Right forelimb (tissue), 1 donor: ENCODE measurements at places on chromosomes 1 and 21.
A peak's percentile ranks its signal among the peaks of the same experiment; 100 is the strongest.

GRCh38 chr1:27045973-27046558 lies 33.4 kb upstream of the TENT5B start:
- DNase-seq: peak; percentile 79

DNA sequence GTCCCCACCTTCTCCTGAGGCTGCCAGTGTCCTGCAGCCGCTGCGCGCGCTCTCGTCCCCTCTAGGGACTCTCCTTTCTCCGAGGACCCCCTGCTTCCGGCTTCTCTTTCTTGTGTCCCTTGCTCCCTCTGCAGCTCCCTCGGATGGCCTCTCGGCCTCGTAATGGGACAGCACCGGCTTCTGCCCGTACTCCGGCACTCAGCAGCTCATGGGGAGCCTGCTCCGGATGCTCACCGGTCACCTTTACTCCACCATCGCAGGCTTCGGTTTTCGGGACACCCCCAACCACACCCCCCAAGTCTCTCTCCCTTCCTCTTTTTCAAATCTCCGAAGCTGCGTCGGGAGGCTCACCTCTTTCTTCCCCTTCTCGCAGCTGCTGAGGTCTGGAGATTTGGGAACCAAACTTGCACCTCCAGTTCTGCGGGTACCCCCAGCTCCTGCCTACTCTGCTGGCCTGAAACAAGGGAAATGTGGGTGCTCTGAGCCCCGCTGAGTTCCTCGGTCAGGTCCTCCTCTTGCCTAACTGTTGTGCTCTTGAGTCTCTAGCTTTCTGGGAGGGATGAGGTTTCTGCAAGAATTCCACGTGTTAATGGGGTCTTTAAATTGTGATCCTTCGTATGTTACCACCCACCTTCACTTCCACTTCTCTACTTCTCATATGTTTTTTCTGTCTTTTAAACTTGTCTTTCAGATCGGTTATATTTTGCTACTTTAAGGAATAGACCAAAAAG lies 930 bp downstream of the CDC14A start:
- DNase-seq: no peak

- DNase-seq: no peak
Observed at GRCh38 chr1:244431166-244431565, 20.5 kb downstream of the ADSS2 start.

GRCh38 chr1:215084621-215085020 lies 2.1 kb downstream of the KCNK2 start:
- no peak for DNase-seq

- DNase-seq: no peak
Observed at GRCh38 chr1:183983371-183984105, 54.0 kb downstream of the COLGALT2 start.

DNA sequence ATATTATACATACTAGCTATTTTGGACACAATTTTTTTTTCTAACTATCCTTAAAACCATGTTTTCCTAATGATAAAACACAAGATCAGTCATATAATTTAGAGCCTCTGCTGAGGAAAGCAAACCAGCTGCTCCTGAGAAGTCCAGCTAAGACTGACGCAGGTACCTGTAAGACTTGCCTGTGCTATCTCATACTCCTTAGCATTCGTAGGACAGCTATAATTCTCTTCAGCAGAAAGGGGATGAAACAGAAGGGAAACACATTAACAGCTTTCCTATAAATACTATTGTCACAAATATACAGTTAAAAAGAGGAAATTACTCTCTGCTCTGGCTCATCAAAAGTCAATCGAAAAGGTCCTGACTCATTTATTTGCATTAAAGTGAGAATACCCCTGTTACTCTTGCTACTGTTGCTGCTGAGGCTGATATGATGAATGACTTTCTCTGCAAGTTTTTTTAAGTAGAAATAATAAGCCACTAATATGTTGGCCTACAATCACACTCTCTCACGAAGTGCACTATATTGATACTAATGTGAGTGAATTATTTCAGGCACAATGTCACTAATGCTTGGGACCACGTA lies 757.1 kb downstream of the KCNT2 start:
- DNase-seq: no peak

DNA sequence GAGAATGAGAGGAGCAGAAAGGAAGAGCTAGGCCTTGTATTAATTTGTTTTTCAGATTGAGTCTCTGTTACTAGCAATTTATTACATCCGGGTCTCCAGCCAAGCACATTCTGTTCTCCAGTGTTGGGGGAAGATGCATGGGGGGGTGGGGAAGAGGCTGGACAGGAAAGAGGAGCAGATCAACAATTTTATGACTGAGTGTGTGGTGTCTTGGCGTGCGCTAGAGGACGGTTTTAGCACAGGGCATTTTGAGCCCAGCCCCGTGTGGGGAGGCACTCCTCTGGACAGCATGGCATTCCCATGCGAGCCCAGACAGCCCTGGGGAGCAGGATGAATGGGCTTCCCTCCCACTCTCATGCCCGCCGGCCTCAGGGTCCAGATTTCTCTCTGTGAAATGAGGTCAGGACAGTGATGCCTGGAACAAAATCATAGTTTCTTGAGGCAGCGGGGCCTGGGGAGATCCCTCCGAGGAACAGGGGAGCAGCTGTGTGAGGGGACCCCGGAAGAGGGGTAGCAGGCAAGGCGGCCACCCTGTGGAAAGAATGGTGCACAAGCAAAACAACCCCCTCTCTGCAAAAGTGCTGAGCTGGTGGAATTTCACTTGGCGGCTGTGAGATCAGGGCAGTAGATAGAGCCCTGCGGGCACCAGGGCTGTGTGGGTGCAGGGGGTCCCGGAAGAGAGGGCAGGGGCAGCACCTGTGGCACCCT lies 16.3 kb downstream of the SOX13 start:
- peak; percentile 54 for DNase-seq

GRCh38 chr1:83815330-83815729 lies 183.6 kb downstream of the TTLL7 start:
- DNase-seq: peak; percentile 61

GRCh38 chr1:37477198-37477931 lies 3.0 kb downstream of the ZC3H12A start:
- no peak for DNase-seq

- no peak for DNase-seq
Observed at GRCh38 chr1:156857532-156857931, 1.4 kb downstream of the INSRR start.

DNA sequence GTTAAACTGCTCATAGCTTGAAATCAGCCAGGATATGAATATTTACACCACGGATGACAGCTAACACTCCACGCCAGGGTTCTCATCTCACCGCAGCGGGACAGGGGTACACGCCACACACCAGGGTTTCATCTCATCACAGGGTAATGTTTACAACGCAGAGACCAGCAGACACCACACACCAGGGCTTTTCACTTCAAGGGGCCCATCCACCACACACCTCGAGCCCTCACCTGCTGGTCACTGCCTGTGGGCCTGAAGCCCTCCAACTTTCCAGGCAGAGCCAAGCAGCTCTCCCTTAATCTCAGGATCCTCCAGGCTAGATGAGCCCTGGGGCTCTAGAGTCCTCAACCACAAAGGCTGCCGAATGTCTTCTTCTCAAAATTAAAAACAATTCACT lies 1.3 kb upstream of the KRTAP10-12 start:
- DNase-seq: no peak

- DNase-seq: no peak
Observed at GRCh38 chr1:61093525-61094137, 11.3 kb downstream of the NFIA start.

- no peak for DNase-seq
Observed at GRCh38 chr1:101723415-101723814, 273.3 kb downstream of the OLFM3 start.

- no peak for DNase-seq
Observed at GRCh38 chr1:51945591-51945990, 44.9 kb downstream of the RAB3B start.

DNA sequence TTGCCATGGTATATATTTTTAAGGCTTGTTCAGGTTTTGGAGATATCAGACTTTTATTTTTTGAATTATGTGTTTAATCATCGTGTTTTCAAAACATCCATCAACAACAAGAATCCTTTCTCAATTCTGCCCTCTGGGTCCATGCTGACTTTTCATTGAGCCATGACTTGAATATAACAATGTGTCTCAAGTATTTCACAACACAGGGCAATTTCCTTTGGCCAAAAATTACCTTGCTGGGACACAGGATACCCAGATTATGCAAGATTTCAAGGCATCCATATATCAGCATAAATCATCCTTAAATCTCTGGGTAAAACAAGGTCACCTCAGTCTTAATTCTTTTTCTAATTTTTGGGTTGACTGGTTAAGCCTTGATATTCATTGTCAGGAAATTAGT lies 411.2 kb upstream of the USP24 start:
- DNase-seq: no peak

DNA sequence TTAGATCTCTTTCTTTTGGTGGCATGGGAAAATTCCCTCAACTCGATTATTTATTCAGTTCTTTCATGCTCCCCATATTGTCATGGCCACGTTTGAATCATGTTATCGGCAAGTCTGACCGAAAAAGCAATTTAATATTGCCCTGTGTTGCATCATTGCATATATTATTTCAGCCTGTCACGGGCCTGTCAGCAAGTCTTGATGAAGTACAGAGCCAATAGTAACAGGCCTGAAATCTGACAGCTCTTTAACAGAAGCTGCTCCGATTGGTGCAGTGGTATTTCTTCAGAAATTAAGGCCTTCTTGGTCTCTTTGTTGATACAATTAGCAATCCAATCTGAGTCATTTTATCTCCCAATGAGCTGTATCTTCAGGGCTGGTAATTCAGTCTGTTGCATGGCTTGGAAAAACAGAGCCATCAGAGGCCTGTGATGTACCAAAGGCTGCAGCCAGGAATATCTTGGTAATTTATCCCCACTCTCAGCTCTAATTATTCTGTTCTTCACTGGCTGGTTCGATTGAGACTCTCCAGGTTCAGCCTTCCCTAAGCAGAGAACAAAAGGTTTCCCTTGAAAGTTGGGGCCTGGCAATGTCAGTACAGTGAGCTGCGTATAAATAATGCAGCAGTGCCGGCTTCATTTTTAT lies 149.5 kb downstream of the FGGY start:
- no peak for DNase-seq

- peak; percentile 77 for DNase-seq
Observed at GRCh38 chr1:37434292-37435225, 39.8 kb upstream of the ZC3H12A start.

- DNase-seq: no peak
Observed at GRCh38 chr1:233933339-233933738, 28.9 kb downstream of the SLC35F3 start.

DNA sequence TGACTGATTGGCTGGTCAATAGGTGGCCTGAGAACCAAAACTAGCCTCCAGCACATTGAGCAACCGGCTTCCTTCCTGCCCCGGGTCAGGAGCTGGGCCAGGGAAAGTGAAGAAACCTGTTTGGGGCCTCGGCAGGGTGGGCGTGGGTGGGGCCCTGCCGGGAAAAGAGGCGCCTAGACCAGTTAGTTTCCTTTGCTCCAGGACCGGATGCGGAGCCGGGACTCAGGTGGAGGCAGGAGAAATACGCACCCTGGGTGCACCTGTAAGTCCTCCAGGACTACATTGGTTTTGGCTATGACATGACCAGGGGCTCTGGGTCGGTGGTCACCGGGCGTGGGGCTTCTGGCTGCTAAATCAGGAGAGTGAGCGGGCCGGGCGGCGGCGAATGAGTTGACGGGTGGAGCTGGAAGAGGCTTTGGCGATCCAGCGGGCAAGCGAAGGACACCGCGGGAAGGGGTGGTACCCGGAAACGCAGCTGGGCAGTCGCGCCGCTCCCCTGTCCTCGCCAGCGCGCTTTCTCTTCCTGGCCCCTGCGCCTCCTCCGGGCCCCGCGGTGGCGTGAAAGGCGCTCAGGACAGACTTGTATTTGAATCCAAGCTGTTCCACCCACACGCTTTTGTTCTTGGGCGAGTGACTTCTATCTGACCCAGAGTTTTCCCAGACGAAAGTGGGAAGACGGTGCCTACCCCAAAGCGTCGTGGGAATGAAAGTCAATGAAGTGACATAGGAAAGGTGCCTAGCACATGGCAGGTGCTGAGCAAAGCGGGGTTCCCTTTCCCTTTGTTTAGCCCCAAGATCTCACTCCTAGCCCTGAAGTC lies 30.6 kb upstream of the JUN start:
- peak; percentile 70 for DNase-seq

GRCh38 chr1:67664048-67664447 lies 21.0 kb upstream of the GADD45A start:
- DNase-seq: no peak

DNA sequence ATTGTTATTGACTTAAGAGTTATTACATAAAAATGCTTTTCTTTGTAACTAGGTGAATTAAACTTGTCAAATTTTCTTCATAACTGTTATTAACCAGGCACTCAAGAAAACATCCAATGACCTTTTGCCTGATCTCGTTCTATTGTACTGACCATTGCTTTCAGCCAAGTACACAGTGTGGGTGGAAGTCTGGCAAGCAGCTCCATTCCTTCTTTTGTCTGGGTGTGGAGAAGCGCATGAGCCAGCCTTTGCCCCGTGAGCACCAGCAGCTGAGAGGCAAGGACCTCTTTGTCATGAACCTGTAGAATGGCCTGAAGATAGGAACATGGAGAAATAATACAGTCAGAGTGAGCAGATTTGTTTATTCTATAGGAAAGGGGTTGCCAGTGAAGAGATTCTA lies 57.5 kb downstream of the IARS2 start:
- DNase-seq: no peak

DNA sequence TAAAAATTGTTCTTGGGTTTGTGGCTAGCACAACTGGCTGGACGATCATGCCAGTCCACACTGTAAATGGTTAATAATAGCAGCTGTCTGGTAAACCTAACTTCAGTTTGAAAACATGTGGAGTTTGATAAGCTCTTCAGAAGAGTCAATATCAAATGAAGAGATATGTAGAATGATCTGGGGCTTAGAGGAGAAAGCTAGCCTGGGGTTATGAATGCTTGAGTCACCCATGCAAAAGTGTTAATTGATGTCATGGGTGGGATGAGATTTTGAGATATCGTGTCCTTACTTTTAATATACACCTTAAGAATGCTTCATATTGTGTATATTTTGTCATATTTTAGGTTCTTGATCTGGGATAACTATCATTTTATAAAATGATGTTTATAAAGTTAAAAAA lies 554.7 kb upstream of the ZRANB2 start:
- no peak for DNase-seq

GRCh38 chr1:165549973-165550372 lies 6.2 kb downstream of the LRRC52 start:
- DNase-seq: no peak

DNA sequence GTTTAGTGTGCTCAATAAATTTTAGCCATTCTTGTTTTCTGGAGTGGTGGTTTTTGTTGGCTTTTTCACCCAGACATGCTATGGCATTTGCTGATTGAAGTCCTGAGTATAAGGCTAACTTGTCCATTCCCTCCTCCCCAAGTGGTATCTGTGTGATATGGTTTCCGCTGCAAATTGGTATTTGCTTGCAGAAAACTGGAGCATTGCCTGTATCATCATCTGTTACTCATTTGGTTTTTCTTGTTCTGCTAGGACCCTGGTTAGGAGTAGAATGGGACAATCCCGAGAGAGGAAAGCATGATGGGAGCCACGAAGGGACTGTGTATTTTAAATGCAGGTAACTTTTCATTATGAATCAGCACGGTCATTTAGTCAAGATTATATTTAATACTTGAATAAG lies 34.0 kb downstream of the TBCE start:
- no peak for DNase-seq

- DNase-seq: no peak
Observed at GRCh38 chr1:100051893-100052292, 80.8 kb downstream of the SASS6 start.
